SK-N-DZ (cell line): ENCODE measurements at places on chromosomes 5 and 9.

DNA sequence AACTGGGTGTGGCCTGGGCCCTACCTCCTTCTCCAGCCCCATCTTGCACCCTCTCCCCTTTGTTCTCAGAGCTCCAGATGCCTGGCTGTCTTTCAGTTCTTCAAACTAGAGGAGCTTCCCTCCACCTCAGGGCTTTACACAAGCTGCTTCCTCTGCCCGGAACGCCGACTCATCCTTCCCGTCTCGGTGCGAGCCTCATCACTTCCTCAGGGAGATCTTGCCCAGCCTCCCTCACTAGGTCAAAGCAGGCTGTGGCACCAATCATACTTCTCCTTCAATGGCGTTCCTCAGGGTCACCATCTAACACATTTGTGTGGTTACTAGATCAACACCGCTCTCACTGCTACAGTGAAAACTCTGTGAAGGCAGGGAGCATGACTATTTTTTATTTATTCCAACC is 56.2 kb upstream of the ZSWIM6 start:
- DNase-seq: no peak

- no peak for DNase-seq
Observed at GRCh38 chr5:175216991-175217390, 227.0 kb downstream of the DRD1 start.

DNA sequence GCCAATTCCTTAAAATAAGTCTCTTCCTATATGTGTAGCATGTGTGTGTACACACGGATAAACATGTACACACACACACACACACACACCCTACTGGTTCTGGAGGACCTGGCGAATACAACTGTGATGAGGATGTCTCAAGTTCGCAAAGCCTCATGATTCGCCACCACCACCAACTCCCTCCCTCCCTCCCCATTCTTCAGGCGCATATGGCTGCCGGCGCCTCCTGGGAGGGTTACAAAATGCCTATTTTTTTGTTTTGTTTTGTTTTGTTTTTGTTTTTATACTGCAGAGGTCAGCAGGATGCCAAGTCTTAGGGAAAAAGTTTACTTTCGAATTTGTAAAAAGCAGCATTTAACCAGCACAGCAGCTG is 88.0 kb downstream of the DAP start:
- DNase-seq: no peak

DNA sequence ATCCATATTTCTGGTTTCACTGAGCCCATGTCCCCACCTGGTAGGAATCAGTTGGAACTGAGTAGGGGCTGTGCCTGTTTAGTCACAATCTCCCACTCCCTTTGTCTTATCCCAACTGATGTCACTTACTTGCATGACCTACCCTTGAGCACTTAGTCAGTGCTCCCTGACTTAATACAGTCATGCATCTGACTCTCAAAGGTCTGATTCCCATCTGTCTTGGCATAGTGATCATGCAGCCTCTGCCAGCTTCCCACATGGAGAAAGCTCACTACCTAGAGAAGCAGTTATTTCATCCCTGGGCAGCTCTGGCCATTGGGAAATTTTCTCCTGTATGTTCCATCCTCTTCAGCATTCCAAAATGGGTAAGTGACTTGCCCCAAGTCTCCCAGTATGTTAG is 24.8 kb downstream of the ABLIM3 start:
- DNase-seq: no peak

GRCh38 chr5:131579917-131580671 is 54.9 kb downstream of the RAPGEF6 start:
- DNase-seq: no peak

- no peak for DNase-seq
Observed at GRCh38 chr9:137485343-137486140, 26.4 kb upstream of the NSMF start.

GRCh38 chr5:159509002-159509660 is 178.8 kb upstream of the IL12B start:
- no peak for DNase-seq

- no peak for DNase-seq
Observed at GRCh38 chr9:4420351-4420750, 69.9 kb upstream of the SLC1A1 start.

GRCh38 chr9:126261584-126262356 is 64.9 kb upstream of the MVB12B start:
- DNase-seq: no peak

- no peak for DNase-seq
Observed at GRCh38 chr9:109331353-109331752, 10.5 kb upstream of the EPB41L4B start.

GRCh38 chr5:136038635-136039034 is 9.8 kb downstream of the TGFBI start:
- DNase-seq: no peak

GRCh38 chr5:96175090-96175489 is 213.4 kb upstream of the ELL2 start:
- DNase-seq: no peak

DNA sequence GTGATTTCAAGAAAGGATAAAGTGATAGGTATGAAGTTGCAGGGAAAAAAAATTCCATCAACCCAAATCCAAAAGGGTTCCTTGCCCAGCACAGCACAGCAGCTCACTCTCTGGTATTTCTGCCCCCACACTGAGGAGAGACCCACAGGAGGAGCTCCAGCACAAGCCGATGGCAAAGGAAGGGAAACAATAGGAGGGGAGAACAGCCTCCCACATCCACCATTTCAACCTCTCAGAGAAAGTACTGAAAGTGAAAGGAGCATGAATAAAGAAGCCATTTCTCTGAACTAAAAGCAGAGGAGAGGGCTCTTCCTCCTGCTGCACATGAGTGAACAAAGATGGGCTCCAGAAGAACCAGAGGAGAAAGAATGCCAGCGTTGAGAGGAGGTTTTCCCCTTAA is 54.9 kb upstream of the ZSWIM6 start:
- DNase-seq: no peak

- DNase-seq: no peak
Observed at GRCh38 chr9:129184219-129184524, 6.1 kb upstream of the IER5L start.

GRCh38 chr5:390623-391491 is 52.1 kb upstream of the EXOC3 start:
- DNase-seq: no peak

DNA sequence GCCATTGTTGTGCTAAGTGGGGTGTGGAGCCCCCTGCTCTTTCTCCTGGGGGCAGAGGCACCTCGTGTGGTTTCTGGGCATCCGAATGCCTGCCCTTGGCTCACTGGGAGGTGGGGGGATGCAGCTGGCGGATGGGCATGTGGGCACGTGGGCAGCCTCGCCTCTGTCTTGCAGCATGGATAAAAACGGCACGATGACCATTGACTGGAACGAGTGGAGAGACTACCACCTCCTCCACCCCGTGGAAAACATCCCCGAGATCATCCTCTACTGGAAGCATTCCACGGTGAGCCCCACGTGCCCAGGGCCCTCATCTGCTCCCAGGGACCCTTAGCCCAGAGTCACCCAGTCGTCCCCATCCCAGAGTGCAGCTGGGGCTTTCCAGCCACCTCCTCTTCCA is 25.3 kb downstream of the PTGES2 start:
- DNase-seq: no peak

- peak; percentile 47 for DNase-seq
Observed at GRCh38 chr5:111772456-111773122, 15.6 kb upstream of the NREP start.

DNA sequence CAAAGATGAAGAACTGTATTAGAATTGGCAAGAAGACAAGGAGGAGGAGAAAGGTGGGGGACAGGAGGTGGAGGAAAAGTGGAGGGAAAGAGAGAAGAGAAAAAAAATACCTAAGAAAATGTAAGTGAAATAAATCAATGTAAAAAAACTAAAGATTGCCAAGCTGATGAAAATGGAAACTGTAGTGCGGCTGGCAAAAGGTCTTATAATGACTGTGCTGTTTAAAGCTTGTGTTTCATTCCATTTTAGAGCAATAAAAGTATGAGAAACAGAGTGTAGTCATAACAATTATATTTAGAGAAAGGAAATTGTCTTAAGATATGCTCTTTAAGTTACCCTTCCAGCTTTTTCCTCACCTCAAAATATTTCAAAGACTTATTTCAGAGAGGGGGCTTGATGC is 670.5 kb upstream of the SEMA6A start:
- no peak for DNase-seq

- DNase-seq: no peak
Observed at GRCh38 chr9:4550777-4551484, 60.7 kb downstream of the SLC1A1 start.

DNA sequence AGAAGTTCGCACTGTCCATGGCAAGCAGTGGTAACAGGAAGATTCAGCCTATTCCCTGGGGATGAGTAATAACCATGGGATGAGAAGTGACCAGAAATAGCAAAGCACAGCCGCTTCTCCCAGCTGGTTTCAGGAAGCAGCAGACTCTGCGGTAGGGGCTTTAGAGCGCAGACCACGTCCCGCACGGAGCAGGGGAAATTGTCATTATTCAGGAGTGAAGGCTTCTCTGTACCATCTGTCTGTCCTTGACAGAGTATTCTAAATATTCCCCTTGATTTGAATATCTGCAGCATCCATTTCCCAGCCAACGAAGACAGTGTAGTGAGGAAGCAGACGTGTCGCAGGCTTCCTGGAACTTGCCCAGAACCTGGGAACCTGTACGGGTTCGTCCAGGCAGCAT is 159.6 kb downstream of the NXNL2 start:
- DNase-seq: no peak

DNA sequence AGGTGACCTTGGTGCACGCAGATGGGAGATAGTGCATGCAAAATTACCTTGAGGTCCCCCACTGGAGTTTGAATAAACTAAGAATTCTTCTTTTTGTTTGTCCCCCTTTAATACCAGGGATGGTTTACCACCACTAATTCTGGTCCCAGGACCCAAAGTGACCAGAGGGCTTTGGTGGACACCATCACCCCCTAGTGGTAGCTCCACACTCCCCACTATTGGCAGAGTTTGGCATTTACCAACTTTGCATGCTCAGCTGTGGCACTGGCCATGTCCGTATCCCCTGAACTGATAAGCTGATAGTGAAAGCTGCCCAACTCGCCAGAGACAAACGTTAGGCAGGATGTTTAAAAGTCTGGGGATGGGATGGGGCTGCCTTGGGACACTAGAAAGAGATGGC is 3.3 kb downstream of the ASTN2 start:
- DNase-seq: peak; percentile 60

GRCh38 chr5:163867324-163867723 is 361.9 kb downstream of the MAT2B start:
- no peak for DNase-seq
